Activated naive CD4-positive, alpha-beta T cell (primary cell): ENCODE measurements at places on chromosomes 1 and 21.

DNA sequence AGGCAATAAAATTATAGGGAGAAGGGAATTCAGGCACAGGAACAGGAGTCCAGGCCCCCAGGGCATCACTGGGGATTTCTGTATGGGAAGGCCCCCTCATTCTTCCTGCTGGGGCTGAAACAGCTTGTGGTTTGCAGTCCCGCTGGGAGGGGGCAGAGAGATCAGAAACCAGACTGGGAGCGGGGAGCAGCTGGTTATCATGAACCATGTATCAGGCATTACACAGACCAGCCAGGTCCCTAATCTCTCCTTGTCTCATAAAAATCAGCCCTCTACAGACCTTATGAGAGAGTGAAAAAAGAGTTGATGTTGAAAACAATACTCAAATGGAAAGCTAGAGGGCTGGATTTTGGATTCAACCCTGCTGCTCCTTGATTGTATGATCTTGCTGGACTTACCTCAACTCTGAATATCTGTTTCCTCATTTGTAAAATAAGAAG lies 93.4 kb upstream of the F3 start:
- no peak for DNase-seq

GRCh38 chr1:96028071-96028470 lies 693.5 kb upstream of the PTBP2 start:
- DNase-seq: no peak

GRCh38 chr1:244302876-244303609 lies 148.7 kb downstream of the ADSS2 start:
- DNase-seq: no peak

GRCh38 chr21:35529171-35529863 lies 480.2 kb upstream of the RUNX1 start:
- no peak for DNase-seq

DNA sequence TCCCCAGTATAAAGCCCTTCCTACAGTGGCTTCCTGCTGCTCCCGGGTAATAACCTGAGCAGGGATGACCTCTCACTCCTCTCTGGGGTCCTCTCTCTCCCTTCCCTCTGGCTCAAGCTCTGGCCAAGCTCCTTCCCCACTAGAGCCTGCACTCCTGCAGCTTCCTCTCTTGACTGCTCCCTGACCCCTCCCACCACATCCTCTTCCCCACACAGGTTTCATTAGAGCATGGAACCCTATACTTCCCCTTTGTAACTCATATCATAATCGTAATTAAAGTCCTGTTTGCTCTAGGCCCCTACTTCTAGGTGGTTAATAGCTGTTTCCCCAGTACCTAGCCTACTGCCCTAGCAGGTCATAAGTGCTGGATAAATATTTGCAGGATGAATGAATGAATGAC lies 146.2 kb downstream of the C1orf21 start:
- no peak for DNase-seq

GRCh38 chr1:221097479-221098281 lies 218.4 kb downstream of the HLX start:
- DNase-seq: no peak

GRCh38 chr1:30687886-30688285 lies 35.5 kb downstream of the MATN1 start:
- DNase-seq: no peak

- no peak for DNase-seq
Measured at GRCh38 chr1:53471000-53471399, 11.8 kb downstream of the DMRTB1 start.

GRCh38 chr1:230270185-230270558 lies 156.0 kb downstream of the PGBD5 start:
- DNase-seq: no peak

- DNase-seq: no peak
Measured at GRCh38 chr21:45533361-45533845, 8.8 kb downstream of the SLC19A1 start.

GRCh38 chr1:93672069-93672468 lies 9.6 kb downstream of the BCAR3 start:
- DNase-seq: no peak

- no peak for DNase-seq
Measured at GRCh38 chr1:199931666-199932377, 95.7 kb upstream of the NR5A2 start.

- no peak for DNase-seq
Measured at GRCh38 chr1:107871259-107871658, 93.7 kb downstream of the VAV3 start.

DNA sequence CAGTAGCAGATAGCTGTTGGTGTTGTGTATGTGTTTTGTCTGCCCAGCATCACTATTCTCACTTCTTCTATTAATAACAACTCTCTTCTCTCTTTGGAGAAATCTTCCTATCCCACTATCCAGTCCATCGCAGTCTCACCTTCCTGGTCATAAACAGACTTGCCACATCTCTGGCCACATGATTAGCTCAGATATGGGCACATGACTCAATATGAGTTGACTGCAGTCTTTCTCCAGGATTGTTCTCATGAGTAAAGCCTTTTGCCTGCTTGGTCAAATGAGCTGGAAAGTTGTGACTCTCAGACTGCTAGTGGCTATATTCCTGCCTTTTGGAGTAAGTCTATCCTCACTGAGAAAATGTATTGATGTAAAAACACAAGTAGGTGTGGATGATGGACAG lies 32.9 kb upstream of the TADA1 start:
- no peak for DNase-seq

DNA sequence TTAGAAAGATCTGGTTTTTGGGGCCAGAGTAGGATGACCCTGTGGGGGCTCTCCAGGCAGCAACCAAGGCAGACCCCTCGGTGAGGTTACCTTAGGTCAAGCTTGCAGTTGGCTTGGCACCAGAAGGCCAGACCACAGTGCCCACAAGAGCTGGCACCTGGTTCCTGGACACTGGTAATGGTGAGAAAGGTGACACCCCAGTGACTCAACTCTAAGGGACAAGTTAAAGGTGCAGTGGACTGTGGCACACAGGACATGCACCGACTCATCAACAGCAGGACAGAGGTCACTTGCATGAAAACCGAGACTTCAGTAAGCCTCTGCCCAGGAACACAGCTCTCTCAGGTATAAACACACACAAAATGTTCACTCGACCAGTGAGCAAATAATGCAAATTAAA lies 6.7 kb downstream of the LRRC38 start:
- DNase-seq: no peak

- DNase-seq: no peak
Measured at GRCh38 chr1:66542314-66542713, 8.4 kb downstream of the SGIP1 start.

- DNase-seq: no peak
Measured at GRCh38 chr1:201818971-201819750, 9.8 kb upstream of the IPO9 start.

GRCh38 chr1:151485685-151486255 lies 25.4 kb upstream of the CGN start:
- DNase-seq: no peak

DNA sequence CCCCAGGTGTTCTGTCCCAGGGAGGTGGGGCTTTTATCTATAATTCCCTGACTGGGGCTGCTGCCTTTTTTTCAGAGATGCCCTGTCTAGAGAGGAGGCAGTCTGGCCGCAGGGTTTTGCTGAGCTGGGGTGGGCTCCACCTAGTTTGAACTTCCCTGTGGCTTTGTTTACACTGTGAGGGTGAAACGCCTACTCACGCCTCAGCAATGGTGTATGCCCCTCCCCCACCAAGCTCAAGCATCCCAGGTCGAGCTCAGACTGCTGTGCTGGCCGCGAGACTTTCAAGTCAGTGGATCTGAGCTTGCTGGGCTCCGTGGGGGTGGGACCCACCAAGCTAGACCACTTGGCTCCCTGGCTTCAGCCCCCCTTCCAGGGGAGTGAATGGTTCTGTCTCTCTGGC lies 124.3 kb downstream of the CENPF start:
- no peak for DNase-seq

- no peak for DNase-seq
Measured at GRCh38 chr21:25381936-25382452, 225.3 kb downstream of the MRPL39 start.

DNA sequence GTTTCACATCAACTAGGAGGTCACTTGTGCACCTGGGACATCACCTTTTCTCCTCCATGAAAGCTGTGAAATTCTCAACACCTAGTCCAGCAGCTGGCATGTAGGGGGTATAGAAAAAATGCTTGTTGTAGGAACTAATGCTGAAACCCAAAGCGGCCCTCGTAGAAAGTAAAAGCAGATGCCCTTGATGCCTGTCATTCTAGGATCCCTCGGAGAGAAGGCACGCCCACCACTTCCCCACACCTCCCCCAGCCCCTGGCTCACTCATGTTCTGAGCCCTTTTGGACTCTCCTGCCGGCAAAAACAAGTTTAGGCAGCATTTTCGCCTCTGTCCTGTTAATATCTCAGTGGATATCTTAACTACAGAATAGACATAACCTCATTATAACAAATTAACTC lies 36.5 kb downstream of the RIPK4 start:
- no peak for DNase-seq

DNA sequence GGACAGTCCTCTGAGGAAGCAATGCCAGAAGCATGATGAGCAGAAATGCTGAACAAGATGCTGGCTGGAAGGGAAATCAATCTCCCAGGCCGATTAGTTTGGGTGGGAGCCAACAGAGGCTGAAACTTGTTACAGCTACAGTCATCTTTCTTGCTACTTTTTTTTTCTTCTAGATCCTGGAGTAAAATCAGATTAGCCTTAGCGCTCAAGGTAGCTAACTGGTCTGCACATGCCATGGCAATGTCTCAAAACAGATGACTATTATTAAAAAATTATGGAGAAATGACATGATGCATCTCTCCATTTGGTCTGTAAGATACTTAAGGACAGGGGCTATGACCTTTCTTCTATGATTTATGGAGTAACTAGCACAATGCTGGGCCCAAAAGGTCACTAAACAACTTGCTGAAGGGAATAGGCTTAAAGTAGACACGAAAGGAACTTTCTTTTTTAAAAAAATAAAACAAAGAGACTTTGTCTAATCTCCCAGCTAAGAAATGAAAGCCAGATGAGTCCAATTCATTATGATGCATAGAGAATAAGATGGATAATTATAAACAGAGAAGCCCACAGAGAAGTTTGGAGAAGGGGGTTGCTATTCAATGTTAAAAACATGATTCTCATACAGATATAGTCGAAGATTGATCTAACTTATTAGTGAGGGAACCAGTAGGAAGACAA lies 42.5 kb downstream of the UTP25 start:
- no peak for DNase-seq

DNA sequence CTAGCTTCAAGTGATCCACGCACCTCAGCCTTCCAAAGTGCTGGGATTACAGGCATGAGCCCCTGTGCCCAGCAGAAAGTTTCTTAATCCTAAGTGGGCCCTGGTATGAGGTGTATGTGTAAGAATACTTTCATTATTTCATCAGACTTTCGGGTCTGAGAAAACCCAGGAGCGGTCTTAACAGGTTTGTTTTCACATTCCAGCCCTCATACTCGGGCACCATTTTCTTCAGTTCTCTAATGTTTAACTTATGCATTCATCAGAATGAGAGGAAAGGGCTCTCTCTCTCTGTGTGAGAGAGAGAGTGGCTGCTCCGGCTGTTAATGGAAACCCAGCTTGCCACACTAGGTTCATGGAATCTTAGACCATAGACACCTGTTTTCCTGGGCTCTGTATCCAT lies 4.2 kb upstream of the PADI1 start:
- DNase-seq: no peak

DNA sequence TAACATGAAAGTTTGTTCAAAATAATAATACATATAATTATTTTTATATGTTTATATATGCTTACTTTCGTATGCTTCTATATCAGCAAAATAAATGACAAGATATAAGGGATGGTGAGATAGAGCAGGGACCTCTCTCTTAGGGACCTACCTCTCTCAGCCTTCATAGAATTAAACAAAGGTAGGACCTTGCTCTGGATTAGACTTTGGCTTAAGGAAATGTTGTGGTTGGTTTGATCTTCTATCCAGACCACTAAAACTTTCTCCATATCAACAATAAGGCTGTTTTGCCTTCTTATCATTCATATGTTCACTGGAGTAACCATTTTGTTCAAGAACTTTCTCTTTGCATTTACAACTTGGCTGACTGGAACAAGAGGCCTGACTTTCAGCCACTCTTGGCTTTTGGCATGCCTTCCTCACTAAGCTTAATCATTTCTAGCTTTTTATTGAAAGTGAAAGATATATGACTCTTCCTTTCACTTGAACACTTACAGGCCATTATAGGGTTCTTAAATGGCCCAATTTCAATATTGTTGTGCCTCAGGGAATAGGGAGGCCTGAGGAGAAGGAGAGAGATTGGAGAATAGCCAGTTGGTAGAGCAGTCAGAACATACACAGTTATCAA lies 14.4 kb downstream of the FRRS1 start:
- no peak for DNase-seq

DNA sequence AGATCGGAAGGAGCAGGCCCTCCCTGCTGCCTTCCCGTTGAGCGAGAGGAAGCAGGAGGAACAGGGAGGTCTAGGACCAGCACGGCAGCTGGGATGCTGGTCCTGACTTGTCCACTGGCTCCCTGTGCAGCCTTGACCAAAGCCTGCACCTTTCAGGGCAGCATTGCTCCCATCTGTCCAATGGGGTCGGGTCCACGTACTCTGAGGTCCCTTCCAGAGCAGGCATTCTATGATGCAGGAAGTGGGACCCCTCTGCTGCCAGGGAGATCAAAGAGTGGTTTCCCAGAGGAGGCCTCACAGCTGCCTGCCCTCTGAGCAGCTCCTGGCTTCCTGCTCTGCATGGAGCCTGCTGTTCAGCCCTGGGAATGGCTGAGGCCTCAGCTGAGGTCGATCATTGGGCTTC lies 21.7 kb upstream of the ZNF362 start:
- no peak for DNase-seq

- no peak for DNase-seq
Measured at GRCh38 chr1:178495158-178495557, 1.6 kb downstream of the CLEC20A start.

- no peak for DNase-seq
Measured at GRCh38 chr1:115164940-115165705, 75.8 kb upstream of the TSPAN2 start.

- DNase-seq: no peak
Measured at GRCh38 chr21:44574457-44575306, 1.2 kb downstream of the KRTAP10-4 start.

- no peak for DNase-seq
Measured at GRCh38 chr1:193841857-193842256, 655.4 kb upstream of the B3GALT2 start.

DNA sequence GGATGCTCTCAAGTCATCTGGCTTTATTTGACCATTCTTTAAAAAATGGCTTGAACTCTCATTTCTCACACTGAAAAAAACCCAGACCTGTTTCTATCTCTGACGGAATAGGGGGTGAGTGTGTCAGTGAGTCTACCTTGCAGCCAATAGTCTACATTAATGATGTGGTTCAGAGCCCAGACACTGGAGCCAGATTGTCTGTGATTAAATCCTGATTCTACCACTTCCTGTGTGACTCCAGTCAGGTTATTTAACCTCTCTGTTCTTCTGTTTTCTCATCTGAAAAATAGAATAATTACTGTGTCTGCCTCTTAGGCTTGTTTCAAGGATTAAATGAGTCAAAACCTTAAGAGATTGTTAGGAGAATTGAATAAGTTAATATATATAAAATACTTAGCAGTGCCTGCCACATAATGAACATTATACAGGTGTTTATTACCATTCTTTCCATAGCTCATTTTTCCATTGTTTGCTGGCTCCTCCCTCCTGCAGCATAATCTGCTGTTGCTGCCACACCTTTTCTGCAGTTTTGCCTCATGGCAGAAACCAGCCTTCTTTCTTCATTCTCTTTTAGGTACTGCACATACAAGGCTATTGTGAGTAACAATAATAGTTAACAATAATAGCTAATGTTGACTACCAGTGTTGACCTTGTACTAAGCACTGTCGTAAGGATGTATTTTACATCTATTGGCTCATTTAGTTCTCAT lies 157.6 kb upstream of the IVNS1ABP start:
- DNase-seq: no peak

GRCh38 chr1:198892065-198892464 lies 253.2 kb downstream of the PTPRC start:
- DNase-seq: no peak

GRCh38 chr1:61162520-61163258 lies 80.3 kb downstream of the NFIA start:
- no peak for DNase-seq
